Stimulated activated CD8-positive, alpha-beta memory T cell treated with anti-CD3 and anti-CD28 coated beads, Interleukin-4, amount 100 ng/mL, for 1 hour (primary cell): ENCODE measurements at places on chromosomes 4 and X.

GRCh38 chr4:22661443-22661842 is 31.3 kb upstream of the GBA3 start:
- no peak for DNase-seq

GRCh38 chrX:153793291-153793690 is 884 bp downstream of the IDH3G start:
- DNase-seq: no peak

GRCh38 chrX:12997906-12998687 is 23.2 kb downstream of the TMSB4X start:
- DNase-seq: no peak

DNA sequence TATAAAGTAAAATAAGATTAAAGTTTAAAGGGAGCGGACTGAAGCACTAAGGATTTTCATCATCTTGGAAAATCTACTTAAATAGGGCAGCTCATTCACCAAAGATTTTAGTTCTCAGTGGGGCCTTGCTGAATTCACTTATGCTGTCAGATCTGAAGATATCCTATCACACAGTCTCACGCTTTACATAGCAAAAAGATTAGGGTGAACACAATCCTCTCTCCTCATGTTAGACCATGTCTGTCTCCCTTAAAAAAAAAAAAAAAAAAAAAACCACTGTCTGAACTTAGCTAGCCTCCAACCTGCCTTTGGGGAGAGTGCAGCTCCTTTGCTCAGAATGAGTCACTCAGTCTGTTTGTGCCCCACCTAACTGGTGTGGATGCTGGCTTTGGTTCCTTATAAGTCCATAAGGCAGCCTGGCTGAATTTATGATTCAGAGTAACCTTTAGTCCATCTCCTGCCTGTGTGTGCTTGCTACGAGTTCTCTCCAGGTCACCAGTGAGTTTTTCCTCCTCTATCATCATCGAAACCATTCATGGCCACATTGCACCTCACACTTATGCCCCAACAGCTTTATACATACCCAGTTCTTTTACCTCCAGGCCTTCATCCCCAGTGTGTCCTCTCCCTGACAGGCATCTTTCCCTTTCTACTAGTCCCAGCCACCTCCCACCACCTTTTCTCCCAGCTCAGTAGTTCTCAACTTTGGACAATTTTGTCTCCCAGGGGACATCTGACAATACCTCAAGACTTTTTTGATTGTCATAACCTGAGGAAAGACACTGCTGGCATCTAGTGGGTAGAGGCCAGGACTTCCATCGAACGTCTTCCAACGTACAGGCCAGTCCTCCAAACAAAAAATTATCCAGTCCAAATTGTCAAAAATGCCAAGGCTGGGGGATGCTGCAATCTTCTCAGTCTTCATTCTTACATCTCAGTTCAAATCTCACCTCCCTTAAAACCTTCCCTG is 220.7 kb upstream of the EMCN start:
- no peak for DNase-seq

- no peak for DNase-seq
Observed at GRCh38 chr4:15077969-15078368, 75.7 kb downstream of the CPEB2 start.

GRCh38 chr4:175421506-175421905 is 390.6 kb downstream of the GPM6A start:
- no peak for DNase-seq

GRCh38 chr4:177681902-177682301 is 239.7 kb upstream of the AGA start:
- no peak for DNase-seq

GRCh38 chrX:136147976-136148375 is 643 bp downstream of the FHL1 start:
- no peak for DNase-seq

- no peak for DNase-seq
Observed at GRCh38 chr4:145348291-145348690, 133.4 kb upstream of the SMAD1 start.

DNA sequence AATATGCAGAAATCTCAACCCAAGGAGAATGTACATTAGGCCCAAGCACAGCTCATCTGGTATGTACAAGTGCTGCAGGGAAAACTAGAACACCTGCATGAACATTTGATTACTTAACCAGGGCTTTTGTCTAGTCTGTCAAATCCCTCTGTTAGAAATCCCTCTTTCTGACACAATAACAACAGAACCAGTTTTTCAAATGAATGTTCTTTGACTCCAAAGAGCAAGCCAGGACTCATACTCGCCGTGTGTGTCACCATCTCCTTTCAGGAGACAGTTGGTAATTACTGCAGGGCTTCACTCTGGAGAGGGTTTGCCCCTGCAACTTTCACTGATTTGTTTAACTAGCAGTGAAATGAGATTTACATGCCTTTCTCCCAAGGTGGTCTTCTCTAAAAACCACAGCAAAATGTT is 143.0 kb upstream of the FAM241A start:
- no peak for DNase-seq

DNA sequence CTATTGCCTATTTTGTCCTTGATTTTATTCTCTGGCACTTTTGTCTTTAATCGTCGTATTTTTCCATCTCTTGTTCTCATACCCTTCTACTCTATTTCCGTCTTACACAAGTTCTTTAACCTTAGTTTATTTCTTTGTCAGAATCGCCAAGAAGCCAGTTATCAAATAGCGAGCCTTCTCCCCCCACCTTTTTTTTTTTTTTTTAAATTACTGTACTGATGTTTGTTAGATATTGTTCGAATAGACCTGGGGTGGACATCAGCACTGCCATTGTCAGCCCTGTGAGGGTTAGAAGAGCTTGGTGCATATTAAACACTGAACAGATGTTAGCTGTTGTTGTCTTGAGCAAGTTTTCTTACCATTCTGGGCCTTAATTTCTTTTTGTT is 1.2 kb downstream of the SPCS3 start:
- DNase-seq: no peak

DNA sequence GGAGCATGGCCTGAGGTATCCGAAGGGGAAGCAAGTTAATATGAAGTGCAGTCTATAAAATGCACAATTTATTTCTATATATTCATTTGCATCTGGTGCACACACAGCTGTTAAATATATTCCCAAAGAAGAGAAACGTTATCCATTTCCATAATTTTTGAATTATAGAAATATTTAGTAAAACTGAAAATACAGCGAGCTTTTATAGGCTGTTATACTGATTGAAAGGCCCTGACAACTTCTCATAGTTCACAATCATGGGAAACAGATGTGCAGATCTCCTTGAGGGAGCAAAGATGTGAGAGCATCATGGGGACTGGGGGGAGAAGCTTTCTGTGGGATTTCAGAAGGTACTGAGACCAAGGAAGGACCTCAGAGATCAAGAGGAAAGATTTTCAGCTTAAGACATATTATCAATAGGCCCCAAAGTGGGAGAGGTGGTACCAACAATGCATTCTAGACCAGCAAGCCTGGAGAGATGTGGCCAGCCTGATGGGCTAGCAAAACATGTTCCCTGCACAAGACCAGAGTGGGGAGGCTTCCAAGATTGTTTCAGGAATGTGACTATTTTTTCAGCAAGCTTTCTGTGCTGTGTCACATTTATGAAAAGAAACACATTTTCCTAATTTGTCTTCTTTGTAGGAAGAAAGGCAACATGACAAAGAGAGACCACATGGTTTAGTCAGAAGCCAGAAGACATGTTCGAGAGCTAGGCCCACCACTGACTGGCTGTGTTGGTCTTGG is 256.0 kb upstream of the SFRP2 start:
- no peak for DNase-seq

- no peak for DNase-seq
Observed at GRCh38 chr4:97330917-97331316, 812.4 kb downstream of the STPG2 start.
